CD4-positive, alpha-beta T cell treated with Interleukin-2 at 100 ng/mL for 4 hours (primary cell): ENCODE measurements at places on chromosomes 16 and 17.

- no peak for DNase-seq
Measured at GRCh38 chr16:31260136-31260931, 559 bp downstream of the ITGAM start.

- DNase-seq: no peak
Measured at GRCh38 chr17:80795090-80795580, 196.5 kb upstream of the CHMP6 start.

- DNase-seq: no peak
Measured at GRCh38 chr16:55376045-55376444, 52.0 kb downstream of the IRX6 start.

- DNase-seq: no peak
Measured at GRCh38 chr16:19666477-19666876, 51.5 kb downstream of the KNOP1 start.

- no peak for DNase-seq
Measured at GRCh38 chr17:71864755-71865154, 256.1 kb upstream of the SOX9 start.

DNA sequence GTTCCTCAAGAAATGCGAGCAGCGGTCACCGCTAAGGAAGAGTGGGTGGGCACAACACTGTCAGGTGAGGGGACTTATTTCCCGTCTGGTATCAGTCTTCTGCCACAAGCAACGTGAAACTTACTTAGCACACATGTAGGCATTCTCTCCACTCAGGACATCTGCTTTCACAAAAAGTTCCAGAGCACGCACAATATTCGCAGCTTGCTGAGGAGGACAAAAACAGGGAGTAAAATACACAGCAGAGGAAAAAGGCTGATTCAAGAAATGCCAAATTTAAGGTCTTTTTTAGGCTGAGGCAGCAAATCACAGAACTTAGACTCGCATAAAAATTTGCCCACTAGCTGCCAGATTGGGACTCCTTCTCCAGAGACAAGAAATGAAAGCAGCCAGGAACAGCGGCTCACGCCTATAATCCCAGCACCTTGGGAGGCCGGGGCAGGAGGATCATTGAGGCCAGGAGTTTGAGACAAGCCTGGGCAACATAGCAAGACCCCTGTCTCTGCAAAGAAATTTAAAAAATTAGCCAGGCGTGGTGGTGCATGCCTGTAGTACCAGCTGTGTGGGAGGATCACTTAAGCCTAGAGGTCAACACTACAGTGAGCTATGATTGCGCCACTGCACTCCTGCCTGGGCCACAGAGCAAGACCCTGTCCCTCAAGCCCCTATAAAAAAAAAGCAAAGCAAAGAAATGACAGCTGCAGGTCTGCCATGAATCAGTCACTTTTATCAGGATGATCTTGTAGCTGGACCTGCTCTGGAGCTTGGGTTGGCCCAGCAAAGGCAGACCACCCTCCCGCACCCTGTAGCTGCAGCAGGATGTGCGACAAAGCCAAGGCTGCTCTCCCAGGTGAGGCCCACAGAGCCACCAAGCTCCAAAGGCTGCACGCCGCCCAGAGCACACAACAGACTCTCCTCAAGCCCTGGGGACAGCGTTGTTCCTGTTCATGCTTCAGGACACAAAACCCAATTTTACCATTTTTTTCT, 20.5 kb downstream of the USP36 start:
- no peak for DNase-seq

- no peak for DNase-seq
Measured at GRCh38 chr16:84111525-84111924, 5.2 kb downstream of the MBTPS1 start.

GRCh38 chr17:64385187-64386083, 5.2 kb downstream of the PECAM1 start:
- DNase-seq: peak; percentile 56

DNA sequence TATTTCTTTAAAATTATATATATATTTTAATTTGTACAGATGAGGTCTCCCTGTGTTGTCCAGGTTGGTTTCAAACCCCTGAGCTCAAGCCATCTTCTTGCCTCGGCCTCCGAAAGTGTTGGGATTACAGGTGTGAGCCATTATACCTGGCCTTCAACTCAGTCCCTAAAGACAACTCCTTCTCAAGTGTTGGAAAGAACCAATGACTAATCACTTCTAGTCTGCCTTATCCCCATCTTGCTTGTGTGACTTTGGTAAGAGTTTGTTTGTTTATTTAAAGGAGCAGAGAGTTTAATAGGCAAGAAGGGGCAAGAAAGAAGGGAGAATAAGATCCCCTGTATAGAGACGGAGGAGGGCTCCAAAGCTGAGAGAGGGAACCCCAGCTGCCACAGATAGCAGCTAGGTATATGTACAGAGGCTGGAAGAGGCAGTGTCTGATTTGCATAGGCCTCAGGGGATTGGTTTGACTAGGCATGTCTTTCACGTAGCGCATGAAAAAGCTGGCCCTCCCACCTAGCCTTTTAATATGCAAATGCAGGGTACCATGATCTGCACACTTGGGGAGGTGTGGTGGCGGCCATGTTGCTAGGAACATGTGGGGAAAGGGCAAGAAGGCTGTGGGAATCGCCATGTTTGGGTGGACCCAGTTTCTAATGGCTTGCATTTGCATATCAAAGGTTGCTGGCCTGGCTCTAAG, 21.5 kb downstream of the ABCC1 start:
- no peak for DNase-seq

DNA sequence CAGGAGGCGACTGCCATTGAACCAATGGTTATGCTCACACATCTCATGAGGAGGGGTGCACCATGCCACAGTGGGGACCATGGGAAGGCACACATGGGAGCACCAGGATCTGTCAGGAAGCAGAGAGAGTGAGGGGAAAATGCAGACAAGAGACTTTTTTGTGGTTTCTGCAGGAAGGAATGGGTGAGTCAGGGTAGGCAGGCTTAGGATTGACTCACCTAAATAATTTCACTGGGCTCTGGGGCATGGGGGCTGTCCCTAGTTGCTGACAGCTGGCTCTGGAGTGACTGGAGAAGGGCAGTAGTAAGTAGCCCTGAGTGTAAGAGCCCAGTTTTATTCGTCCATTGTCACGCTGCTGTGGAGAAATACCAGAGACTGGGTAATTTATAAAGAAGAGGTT, 202.4 kb downstream of the AXIN2 start:
- no peak for DNase-seq

GRCh38 chr17:42804918-42805367, 6.3 kb downstream of the CNTD1 start:
- DNase-seq: no peak

GRCh38 chr16:2028620-2029220, 2.0 kb downstream of the NHERF2 start:
- DNase-seq: no peak

DNA sequence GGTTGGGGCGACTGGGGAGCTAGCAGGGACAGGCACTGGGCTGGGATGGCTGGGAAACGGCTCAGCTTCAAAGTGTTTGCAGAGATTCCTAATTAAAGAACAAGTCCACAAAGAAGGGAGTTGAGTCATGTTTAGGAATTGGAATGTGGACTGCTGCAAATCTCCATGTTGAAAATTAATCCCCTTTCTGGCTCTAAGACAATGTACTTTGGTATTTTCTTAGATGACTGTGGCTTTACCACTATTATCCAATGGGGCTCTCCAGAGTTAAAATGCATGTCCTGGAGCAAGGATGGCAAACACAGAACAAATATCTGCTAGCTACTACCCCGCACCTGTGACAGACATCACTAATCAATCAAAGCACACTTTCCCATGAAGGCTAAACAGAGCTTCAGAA, 22.2 kb upstream of the WSCD1 start:
- DNase-seq: no peak

- DNase-seq: no peak
Measured at GRCh38 chr17:30188211-30188939, 47.1 kb downstream of the SLC6A4 start.

DNA sequence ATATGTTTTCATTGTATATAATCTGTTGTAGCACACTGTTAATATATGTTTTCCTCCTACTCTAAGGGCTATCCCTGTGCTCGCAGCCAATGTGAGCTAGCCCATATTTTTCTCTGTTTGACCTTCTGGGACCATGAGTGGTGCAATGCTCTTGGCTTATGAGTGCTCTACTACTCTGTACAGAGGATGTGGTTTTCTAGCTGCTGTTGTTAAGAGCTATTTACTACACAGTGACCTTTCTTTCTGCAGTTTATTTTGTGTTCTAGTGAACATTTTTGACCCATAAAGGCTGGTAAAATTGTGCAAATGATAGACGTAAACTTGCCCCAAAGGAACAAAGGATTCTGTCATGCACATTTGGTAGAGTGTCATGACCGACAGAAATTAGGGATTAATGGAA, 84.1 kb upstream of the CPHXL start:
- DNase-seq: no peak

- DNase-seq: no peak
Measured at GRCh38 chr17:8667421-8667820, 36.9 kb upstream of the MYH10 start.

DNA sequence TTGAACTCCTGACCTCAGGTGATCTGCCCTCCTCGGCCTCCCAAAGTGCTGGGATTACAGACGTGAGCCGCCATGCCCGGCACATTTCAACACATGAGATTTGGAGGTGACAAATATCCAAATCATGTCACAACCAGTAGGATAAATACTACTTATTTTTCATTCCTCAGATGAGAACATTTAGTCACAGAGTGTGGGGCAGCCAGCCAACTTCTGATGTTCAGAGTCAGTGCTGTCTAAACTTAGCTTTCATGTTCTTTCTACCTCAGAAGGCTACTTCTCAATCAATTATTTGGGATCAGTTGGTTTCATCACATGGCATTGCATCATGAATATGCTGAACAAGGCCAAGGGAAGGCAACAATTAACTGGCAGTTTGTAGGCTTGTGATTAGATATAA, 134.5 kb downstream of the CDH13 start:
- DNase-seq: no peak

GRCh38 chr17:7045492-7046126, 1.7 kb upstream of the SLC16A11 start:
- DNase-seq: peak; percentile 84
